ENCODE measurements at places on chromosomes 16 and 17.
A peak's percentile ranks its signal among the peaks of the same experiment; 100 is the strongest.

GRCh38 chr16:81987706-81988105 lies 23.6 kb downstream of the SDR42E1 start:
- DNase-seq: no peak

GRCh38 chr16:89357055-89357816 lies 133.1 kb downstream of the ANKRD11 start:
- no peak for DNase-seq

- no peak for DNase-seq
Observed at GRCh38 chr17:74920642-74921025, 2.4 kb downstream of the USH1G start.

DNA sequence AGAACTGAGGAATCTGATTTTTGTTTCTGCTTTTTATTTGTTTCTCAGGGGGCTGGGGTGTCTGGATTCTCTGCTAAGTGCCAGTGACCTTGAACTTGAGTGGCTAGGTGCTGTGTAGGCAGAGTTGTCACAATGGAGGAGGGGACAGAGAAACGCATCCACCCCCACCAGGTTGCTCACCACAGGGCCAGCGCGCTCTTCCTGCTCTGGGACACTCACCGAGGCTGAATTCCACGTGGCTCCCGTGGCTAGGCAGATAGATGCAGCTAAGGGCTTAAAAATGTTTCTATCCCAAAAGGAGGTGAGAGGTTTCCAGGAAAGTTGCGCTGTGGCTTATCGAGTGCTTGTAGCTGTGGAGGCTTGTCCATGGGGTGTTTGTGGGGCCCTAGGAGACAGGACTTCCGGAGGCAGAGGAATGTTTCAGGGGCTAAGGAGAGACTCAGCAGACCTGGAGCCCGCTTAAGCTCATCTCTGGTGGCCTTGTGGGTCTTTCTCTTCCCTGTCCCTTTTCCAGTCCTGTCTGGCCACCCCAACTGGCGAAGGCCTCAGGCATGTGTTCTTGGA lies 36.8 kb downstream of the ADCY7 start:
- no peak for DNase-seq

- no peak for DNase-seq
Observed at GRCh38 chr16:10877472-10877946, 507 bp downstream of the CIITA start.

DNA sequence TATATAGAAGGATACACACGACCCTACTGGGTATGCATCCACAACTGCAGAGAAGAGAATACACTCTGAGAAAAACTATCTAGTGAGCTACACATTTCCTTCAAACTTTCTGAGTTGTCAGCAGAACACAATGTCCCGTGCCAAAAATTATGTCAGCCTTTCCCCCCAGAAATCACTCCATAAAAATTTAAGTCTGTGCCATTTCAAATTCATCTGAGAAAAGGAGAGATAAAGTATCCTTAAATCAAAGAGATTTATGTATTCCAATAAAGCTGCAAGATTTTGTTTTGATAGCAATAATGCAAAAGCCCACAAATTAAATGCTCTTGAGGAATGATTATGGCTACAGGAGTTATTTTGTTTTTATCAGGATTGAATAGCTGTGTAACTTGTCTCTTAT lies 760.1 kb downstream of the CDH11 start:
- no peak for DNase-seq

DNA sequence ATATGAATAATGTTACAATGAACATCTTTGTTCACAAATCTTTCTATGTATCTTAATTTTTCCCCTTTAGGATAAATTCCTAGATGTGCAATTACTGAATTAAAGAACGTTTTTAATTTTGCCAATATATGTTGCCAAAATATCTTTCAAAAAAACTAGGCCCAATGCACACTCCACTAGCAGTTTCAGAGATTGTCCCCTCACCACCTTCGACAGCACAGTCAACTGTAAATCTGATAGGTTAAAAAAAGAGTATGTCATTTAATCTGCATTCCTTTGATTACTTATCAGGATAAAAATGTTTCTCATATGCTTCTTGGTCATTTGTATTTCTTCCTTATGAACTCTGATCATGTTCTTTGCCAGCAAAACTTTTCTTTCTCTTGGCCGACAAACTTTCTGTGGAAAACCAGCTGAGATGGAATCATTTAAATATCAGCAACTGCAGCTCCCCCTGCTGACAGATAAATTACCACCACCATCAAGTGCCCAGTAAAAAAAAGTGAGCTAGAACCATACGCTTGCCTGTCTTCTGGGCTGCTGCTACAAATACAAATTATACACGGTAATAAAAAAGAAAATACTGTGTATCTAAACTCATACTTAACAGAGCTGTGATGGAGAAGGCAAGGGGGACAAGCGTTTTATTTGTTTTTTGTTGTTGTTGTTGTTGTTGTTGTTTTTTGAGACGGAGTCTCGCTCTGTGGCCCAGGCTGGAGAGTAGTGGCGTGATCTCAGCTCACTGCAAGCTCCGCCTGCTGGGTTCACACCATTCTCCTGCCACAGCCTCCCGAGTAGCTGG lies 19.6 kb upstream of the KANSL1 start:
- DNase-seq: peak; percentile 41

- DNase-seq: no peak
Observed at GRCh38 chr16:48052731-48053417, 102.9 kb downstream of the ABCC12 start.

- DNase-seq: no peak
Observed at GRCh38 chr17:68572138-68572842, 28.9 kb downstream of the FAM20A start.

DNA sequence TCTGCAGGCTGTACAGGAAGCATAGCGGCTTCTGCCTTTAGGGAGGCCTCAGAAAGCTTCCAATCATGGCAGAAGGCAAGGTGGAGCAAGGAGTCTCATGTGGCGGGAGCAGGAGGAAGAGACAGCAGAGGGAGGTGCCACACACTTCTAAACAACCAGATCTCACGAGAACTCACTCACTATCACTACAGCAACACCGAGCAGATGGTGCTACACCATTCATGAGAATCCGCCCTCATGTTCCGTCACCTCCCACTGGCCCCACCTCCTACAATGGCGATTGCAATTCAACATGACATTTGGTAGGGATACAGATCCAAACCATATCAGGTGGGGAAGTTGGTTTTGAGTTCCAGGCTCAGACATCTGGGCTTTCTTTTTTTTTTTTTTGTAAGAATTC lies 31.9 kb upstream of the NUDT7 start:
- DNase-seq: no peak

DNA sequence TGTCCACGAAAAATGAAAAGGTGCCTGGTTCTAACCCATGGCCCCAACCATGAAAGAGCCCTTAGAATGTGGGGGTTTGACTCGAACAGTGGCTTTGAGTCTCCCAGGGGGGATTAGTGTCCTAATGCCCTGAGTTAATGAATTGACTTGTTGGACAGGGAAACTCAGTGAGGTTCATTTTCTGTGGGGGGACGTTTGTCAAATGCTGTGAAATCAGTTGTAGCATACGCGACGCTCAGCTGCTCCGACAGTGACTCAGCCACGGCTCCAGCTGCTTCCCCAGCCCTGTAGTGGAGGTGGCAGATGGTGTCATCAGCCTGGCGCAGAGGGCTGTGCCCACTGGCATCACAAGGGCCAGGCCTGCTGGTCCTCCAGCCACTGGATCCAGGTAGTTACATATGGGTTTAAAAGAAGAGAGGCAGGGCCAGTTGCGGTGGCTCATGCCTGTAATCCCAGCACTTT lies 3.9 kb upstream of the TMEM235 start:
- peak; percentile 81 for DNase-seq

DNA sequence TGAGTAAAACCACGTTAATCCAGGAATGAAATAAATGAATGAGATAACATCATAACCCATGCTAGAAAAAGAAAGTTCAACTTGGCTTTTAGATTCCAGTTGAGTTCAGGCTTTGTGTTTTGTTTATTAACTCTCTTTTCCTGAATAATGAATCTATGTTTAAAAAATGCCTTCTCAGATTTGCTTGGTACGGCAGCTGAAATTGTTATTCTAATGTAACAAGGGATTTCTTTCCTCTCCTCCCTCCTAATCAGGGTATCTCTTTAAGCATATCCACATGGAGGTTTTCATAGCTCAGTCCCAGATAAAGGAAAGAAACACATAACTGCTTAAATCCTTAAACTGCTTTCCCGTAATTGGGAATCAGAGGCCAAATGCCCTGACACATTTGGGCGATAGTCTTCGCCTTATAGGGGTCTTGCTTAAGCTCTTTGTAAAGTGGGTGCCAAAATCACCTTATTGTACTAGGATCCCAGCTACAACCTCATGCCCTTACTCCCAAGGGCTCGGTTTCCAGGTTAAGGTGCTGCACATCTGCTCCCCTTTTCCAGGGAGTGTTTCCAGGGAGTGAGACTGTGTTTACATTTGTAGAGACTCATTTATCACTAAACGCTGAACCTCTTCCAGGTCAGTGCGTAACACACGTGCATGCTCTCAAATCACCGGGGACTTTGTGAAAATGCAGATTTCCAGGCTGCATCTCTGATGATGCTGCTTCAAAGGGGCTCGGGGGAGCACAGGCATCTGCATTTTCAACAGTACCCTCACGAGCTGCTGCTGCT lies 142.8 kb upstream of the FOXF1 start:
- no peak for DNase-seq

GRCh38 chr16:47037396-47037745 lies 63.9 kb upstream of the DNAJA2 start:
- DNase-seq: no peak

GRCh38 chr17:11369575-11369974 lies 128.6 kb downstream of the SHISA6 start:
- DNase-seq: no peak

- no peak for DNase-seq
Observed at GRCh38 chr16:67425061-67425460, 5.9 kb upstream of the HSD11B2 start.

DNA sequence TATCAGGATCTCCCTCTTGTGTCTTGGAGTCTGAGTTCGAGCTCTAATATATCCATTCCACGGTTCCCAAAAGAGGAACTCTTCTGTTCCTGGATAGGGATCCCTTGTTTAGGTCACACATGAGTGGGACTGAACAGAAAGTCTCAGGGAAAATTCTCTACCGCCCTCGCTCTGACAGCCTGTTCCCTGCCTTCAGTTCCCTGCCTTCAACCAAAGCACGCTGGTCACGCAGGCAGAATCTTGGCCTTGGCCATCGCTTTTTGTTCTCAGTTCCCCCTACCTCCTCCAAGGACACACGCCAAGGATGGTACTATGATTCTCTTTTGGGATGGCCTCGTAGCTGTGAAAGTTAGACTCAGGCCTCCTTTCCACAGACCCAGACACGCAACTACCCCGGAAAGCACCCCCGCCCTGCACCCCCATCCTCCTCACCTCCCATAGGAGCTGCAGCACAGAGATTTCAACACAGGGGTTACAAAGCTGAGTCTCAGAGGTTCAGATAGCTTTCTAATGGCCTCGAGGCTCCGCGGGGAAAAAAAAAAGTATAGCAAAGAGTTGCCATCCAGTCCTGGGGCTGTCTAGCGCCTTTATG lies 1.5 kb upstream of the SHISA6 start:
- no peak for DNase-seq

DNA sequence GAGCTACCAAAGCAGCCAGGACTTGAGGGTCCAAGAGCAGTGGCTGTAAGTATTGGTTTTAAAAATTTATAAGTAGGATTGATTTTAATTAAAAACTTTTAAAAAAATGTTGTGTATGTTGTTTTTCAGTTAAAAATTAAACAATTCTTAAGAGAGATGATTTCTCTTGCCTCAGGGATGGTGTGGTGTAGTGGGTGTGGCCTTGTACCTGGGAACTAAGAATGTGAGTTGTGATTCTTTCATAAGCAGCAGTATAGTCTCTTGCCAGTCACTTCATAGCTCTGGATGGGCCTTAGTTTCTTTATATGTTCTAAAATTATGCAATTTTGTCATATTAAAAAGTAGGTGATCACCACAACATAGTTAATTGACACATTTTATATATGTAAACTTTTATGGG lies 99.5 kb downstream of the FTO start:
- DNase-seq: no peak

DNA sequence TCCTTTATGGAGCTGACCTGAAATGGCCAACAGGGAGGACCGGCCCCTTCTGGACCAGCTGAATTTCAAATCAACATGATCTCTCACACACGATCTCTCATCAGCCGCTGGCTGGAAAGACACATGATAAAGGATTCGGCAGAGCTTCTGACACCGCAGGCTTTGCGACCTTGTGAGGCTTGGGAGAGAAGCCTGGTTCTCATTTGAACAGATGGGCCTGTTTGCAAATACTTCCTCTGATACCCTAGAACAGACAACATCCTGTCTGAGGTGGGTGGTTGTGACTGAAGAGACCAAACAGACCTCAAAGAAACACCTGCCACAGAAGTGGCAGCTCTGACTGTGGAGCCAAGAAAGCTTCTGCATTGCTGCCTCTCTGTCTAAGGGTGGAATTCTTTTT lies 77.9 kb upstream of the SDK2 start:
- no peak for DNase-seq

- DNase-seq: no peak
Observed at GRCh38 chr17:81563861-81564586, 11.9 kb upstream of the FAAP100 start.

DNA sequence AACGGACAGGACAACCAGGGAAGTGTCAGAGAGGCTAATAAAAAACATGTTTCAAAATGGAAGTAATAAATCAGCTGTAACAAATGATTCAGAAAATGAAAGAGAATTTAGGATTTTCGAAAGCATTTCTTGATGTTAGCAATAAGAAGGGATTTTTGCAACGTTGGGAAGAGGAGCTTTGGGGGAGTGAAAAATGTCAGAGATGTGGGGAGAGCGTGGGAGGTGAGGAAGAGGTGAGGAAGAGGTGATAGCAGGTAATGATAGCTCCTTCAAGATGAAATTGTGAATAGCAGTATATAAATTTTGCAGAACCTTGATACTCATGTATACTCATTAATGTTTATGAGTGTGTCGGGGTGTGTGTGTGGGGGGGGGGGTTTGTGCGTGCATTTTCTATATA lies 76.2 kb upstream of the COX10 start:
- DNase-seq: no peak

- DNase-seq: no peak
Observed at GRCh38 chr17:70332356-70333210, 163.3 kb downstream of the KCNJ2 start.

DNA sequence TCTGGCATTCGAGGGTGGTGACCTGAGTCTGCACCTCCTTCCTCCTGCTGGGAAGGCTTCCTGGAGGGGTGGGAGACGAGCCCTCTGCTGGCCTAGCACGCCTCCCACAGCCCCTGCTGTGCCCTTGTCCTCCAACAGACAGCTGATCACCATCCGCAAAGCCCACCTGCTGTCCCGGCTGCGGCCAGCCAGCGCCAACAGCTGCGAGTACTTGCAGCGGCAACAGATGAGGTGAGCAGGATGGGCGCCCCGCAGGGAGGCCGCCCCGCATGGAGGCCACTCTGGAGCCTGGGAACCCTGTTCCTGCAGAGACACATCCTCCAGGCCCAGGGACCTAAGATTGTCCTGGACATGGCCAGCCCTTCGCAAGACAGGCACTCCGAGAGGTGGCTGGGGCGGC lies 21.6 kb downstream of the UBALD1 start:
- no peak for DNase-seq

GRCh38 chr17:65220732-65221131 lies 83.6 kb downstream of the RGS9 start:
- DNase-seq: no peak

Measured in NCI-H446 treated with DMSO at 0.1 percent for 48 hours (cell line).